Esophagus squamous epithelium (tissue), 5 donors: ENCODE measurements at places on chromosomes 1 and 21. TPM values are rescaled to one million over a fixed set of nuclear protein-coding genes. Genes with fewer than 3 reads are reported as not detected.

The XKR8 gene
- 2.9 TPM for total RNA-seq

The ERO1B gene
- 2.4 TPM for total RNA-seq

The IRF6 gene
- 110 TPM for total RNA-seq

The LRRIQ3 gene
- total RNA-seq = 0.57 TPM

The PADI2 gene
- total RNA-seq = 1.3 TPM

- no peak for DNase-seq
- no peak overlapping the region for H3K4me3 ChIP-seq
- H3K27ac ChIP-seq = no peak overlapping the region
- no peaks in the 10 kb centered on the region for H3K27me3 ChIP-seq
- H3K4me1 ChIP-seq = no peaks in the 10 kb centered on the region
- no peaks in the 10 kb centered on the region for H3K36me3 ChIP-seq
These were observed 785.1 kb upstream of the ADGRL4 start for GRCh38 chr1:79791488-79792218.

GRCh38 chr1:84190455-84190854, 46.4 kb downstream of the PRKACB start:
- H3K27ac ChIP-seq = no peak overlapping the region
- H3K27me3 ChIP-seq = no peaks in the 10 kb centered on the region
- H3K36me3 ChIP-seq = no peaks in the 10 kb centered on the region
- H3K4me1 ChIP-seq = no peaks in the 10 kb centered on the region
- no peak for DNase-seq
- no peak overlapping the region for H3K4me3 ChIP-seq

DNA sequence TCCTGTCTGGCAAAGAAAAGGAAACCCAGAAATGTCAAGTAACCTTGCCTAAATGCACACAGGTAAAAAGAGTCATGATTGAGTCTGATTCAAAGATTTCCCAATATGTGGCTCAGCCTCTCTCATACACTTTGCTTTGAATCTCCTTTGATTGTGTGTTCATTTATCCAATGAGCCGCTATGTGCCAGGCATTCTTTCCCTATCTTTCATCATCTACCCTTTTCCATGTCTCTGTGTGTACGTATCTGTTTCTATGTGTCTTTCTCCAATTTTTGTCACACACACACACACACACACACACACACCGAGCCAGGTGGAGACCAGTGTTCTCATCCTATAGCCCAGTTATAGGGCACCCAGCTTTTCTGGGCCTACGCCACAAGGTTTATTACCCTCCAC, 35.7 kb upstream of the BCL9 start:
- H3K27me3 ChIP-seq = no peaks in the 10 kb centered on the region
- H3K27ac ChIP-seq = no peak overlapping the region
- H3K4me1 ChIP-seq = no peaks in the 10 kb centered on the region

DNA sequence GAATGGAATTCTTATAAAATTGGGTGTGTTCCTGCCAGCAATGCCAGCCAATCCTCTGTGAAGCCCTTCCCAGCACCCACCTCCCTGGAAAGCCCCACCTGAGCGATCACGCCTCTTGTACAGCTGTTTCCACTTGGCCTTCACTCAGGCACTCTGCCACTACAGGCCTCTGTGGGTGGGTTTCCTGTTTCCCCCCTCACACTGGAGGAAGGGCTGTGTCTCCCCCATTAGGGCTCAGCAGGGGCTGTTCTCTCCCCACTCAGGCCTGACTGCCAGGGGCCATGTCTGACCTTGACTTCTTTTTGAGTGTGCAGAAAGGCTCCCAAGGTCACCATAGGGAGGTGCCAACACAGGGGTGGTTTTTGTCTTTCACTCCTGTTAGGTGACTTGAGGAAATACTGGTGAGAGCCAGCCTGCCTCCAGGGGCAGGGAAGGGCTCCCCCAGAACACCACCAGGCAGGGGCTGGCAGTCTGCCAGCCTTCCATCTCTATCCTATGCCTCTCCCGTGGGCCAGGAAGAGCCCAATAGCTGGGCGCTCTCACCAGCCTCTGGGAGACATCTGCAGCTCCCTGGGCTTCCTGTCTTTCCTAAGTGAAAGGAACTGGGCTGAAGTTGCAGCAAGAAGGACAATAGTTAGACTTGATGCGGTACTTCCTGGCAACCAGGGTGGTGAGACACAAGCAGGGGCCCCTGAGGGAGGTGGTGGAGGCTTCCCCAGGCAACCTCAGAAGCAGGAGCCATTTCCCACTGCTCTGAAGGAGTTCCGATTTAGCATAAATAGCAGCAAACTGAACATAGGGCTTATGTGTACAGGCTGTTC, 49.1 kb downstream of the ELK4 start:
- peak overlapping the region; percentile 63 for H3K27ac ChIP-seq
- H3K4me1 ChIP-seq = peaks cover 23% of the 10 kb centered on the region
- H3K36me3 ChIP-seq = no peaks in the 10 kb centered on the region
- DNase-seq = no peak

GRCh38 chr1:184025242-184025675, 12.3 kb downstream of the COLGALT2 start:
- no peaks in the 10 kb centered on the region for H3K36me3 ChIP-seq
- no peaks in the 10 kb centered on the region for H3K4me1 ChIP-seq
- no peak overlapping the region for H3K27ac ChIP-seq
- H3K27me3 ChIP-seq = no peaks in the 10 kb centered on the region
- H3K4me3 ChIP-seq = no peak overlapping the region
- DNase-seq = no peak

GRCh38 chr1:215970406-215970805, 403.3 kb downstream of the KCTD3 start:
- no peaks in the 10 kb centered on the region for H3K4me1 ChIP-seq
- H3K27ac ChIP-seq = no peak overlapping the region
- no peak overlapping the region for H3K4me3 ChIP-seq
- no peaks in the 10 kb centered on the region for H3K27me3 ChIP-seq
